ENCODE measurements at places on chromosomes 5 and 9.

DNA sequence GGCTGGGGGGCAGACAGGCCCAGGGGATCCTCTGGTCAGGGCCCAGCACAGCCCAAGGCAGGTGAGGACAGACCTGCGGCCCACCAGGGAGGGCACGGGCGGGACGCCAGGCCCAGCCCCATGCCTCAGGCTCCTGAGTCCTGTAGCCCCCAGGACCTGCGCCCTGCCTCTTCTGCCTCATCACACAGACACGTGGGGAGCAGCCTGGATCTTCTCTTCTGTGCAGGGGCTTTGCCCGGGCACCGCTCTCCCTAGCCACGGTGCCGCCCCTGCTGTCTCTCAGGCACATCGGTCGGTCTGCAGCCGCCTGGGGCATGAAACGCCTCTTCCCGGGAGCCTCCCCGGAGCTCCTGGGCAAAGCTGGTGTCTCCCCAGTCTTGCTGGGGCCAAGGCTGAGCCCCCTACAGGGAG is 40.2 kb upstream of the EGFL7 start:
- peak; percentile 86 for DNase-seq

DNA sequence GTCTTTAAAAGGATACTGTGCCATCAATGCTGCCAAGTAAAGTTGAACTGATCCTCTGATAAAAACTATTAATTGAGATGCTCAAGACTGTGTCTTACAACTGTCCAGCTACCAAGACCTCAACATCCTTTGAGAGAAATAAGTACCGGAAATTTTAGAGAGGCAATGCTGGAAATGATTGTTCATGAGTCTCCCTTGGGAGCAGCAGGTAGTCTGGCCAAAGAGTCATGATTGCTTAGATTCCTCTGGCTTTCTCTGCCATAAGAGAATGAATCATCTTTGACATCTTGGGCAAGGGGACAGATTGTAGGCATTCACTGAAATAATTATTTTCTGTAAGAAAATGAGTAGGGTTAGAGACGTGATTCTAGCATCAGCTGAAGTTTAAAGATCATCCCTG is 466.6 kb upstream of the DAB2 start:
- peak; percentile 5 for DNase-seq

DNA sequence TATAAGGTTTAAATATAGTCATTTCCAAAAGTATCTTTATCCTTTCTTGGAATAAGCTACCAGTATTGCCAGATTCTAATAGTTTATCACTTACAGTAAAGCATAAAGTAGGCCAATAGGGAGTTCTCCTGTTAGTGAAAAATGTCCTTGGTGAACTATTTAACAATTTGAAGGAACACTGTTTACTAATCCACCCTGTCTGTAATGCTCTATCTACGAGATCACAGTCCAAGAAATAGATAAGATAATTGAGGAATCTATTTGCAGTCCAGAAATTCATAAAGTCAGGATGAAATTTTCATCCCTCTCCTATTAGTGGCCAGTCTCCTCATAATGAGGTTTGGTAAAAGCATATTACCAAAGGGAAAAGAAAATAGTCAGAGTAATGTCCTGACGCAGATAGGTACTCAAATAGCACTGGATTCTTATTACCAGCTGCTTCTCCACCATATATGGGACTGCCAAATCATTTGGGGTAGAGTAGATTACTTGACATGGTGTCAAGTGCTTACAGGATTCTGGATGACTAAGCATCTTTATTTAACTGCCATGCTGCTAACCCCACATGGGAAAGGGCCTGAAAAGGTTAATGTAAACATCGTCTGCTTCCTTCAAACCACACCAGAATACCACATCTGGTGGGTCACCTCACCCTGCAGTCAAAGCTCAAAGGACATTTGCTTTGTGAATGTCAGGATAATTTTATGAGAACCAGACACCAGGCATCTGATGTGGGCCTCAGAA is 808.1 kb downstream of the EFNA5 start:
- DNase-seq: no peak

- no peak for DNase-seq
Observed at GRCh38 chr9:127991757-127992274, 11.0 kb upstream of the EEIG1 start.

DNA sequence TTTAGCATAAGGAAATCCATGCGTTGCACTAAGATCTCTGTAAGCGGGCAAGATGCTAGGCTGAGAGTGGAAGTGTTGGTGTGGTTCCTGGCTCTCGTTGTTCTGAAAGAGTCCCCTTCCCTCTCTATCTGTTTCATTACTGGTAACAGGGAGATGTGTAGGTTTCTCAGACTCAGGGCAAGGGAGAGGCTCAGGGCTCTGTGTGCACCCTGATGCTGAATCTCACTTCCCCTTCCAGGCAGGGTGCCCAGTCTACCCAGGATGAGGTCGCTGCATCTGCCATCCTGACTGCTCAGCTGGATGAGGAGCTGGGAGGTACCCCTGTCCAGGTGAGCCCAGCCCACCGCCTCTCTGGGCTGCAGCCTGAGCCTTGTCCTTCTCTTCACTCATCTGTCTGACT is 45.7 kb downstream of the STOM start:
- no peak for DNase-seq

GRCh38 chr9:137836151-137836830 is 41.3 kb upstream of the CACNA1B start:
- DNase-seq: no peak

- no peak for DNase-seq
Observed at GRCh38 chr5:11928909-11929308, 24.7 kb upstream of the CTNND2 start.

DNA sequence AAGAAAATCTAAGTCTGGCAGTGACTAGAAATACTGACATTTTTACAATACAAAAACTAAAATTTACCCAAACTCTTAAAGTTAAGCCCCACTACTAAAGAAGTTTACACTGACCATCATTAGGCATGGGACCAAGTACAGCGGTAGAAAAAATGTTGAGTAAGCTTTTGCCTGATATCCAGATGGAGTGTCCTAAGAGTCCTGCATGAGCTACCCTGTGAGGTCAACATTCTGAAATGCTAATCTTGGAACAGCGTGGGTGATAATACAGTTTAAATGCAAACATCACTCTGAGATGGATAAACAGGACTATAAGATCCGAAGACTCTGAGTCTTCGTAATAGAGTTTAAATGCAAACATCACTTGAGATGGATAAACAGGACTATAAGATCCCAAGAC is 189.7 kb downstream of the DCP2 start:
- DNase-seq: no peak
